Stomach (tissue), 19 donors: ENCODE measurements at places on chromosomes 5 and 9. TPM values are rescaled to one million over a fixed set of nuclear protein-coding genes. Genes with fewer than 3 reads are reported as not detected.

The GRM6 gene
- not detected for polyA plus RNA-seq

DNA sequence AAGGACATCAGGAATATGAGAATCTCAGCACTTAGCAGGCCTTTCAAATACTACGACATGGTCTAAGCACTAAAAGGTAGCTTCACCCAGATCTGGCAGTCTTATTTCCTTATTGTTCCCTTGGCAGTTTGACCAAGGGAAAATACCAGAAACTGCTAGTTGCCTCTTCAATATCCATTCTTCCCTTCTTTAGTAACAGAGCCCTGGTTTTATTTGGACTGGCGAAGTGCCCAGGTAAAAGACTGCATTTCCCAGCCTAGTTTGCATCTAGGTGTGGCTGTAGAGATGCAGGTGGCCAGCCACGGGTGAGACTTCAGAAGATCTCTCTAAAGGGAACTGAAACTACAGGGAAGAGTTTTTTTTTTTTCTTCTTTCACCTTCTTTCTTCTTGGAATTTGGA lies 21.6 kb downstream of the DMRT2 start:
- H3K36me3 ChIP-seq = no peaks in the 10 kb centered on the region
- peak; percentile 53 for DNase-seq
- no peak overlapping the region for H3K27ac ChIP-seq
- H3K4me3 ChIP-seq = no peak overlapping the region
- H3K27me3 ChIP-seq = no peaks in the 10 kb centered on the region

DNA sequence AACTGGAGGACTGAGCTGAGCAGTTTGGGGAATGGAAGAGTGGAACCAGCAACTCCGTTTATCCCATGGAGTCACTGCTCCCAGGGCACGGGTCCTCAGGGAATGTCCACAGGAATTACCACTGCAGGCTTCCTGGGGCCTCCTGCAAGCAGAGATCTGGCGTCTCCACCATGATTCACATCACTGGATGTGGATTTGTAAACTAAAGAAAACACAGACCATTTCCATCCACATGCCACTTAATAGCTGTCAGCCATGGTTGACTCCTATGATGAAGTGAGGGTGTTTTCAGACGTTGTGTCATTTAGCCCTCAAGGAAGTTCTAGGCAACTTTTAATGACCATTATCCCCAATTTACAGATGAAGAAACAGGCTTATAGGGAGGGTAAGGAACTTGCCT lies 30.2 kb downstream of the SNCAIP start:
- H3K27me3 ChIP-seq = no peaks in the 10 kb centered on the region
- no peaks in the 10 kb centered on the region for H3K4me1 ChIP-seq
- H3K27ac ChIP-seq = no peak overlapping the region
- no peak for DNase-seq
- H3K4me3 ChIP-seq = no peak overlapping the region

- peaks cover 40% of the 10 kb centered on the region for H3K4me1 ChIP-seq
- no peaks in the 10 kb centered on the region for H3K36me3 ChIP-seq
- no peak overlapping the region for H3K4me3 ChIP-seq
- H3K27me3 ChIP-seq = peaks cover 3% of the 10 kb centered on the region
- DNase-seq = no peak
- no peak overlapping the region for H3K27ac ChIP-seq
Measured at GRCh38 chr9:16729651-16730050, 140.8 kb downstream of the BNC2 start.

GRCh38 chr9:122900791-122901190 lies 4.4 kb downstream of the RC3H2 start:
- DNase-seq = no peak
- H3K27ac ChIP-seq = no peak overlapping the region

- H3K36me3 ChIP-seq = no peaks in the 10 kb centered on the region
- H3K27me3 ChIP-seq = no peaks in the 10 kb centered on the region
- no peak for DNase-seq
- H3K4me1 ChIP-seq = peaks cover 20% of the 10 kb centered on the region
- H3K4me3 ChIP-seq = no peak overlapping the region
Measured at GRCh38 chr5:122179701-122180100, 50.4 kb downstream of the ZNF474 start.

DNA sequence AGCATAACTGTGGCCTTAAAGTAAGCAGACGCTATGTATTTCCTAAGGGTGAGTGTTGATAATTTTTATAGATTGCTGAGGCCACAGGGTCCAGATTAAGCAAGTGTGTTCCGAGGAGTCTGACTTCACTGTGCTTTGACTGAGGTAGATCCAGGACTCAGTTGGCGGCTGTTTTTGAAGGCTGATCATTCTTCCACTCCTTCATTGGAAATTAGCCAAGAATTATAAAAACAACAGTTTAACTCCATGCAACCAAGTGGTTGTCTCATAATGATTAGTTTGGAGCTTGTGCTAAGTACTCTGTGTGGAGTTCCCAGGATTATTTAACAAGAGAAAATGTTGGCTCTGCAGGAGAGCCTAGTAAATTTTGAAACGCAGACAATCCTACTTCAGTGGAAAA lies 19.1 kb downstream of the IQGAP2 start:
- DNase-seq = no peak
- H3K27me3 ChIP-seq = no peaks in the 10 kb centered on the region
- H3K36me3 ChIP-seq = no peaks in the 10 kb centered on the region
- peaks cover 39% of the 10 kb centered on the region for H3K4me1 ChIP-seq
- H3K27ac ChIP-seq = no peak overlapping the region
- H3K4me3 ChIP-seq = no peak overlapping the region

GRCh38 chr9:135512904-135513303 lies 8.3 kb upstream of the LCN1 start:
- DNase-seq = no peak
- peaks cover 22% of the 10 kb centered on the region for H3K27me3 ChIP-seq
- no peaks in the 10 kb centered on the region for H3K36me3 ChIP-seq
- H3K27ac ChIP-seq = no peak overlapping the region
- H3K4me3 ChIP-seq = no peak overlapping the region

DNA sequence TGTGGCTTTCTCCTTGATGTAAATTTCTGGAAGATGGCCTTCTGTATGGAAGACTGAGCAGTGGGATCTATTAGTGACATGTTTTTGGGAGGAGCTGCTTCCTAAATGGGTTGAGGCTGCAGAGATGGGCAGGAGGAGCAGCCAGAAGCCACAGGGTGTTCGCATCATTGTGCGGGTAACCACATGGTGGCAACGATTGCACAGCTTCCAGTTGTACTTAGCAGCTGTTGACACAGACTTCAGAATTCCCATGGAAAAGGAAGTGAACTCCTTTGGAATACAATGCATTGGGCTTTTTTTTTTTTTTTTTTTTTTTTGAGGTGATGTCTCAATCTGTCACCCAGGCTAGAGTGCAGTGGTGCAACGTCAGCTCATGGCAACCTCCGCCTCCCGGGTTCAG lies 297.3 kb downstream of the NR3C1 start:
- H3K4me1 ChIP-seq = peaks cover 40% of the 10 kb centered on the region
- H3K27me3 ChIP-seq = no peaks in the 10 kb centered on the region
- no peaks in the 10 kb centered on the region for H3K36me3 ChIP-seq
- peak; percentile 39 for DNase-seq
- no peak overlapping the region for H3K4me3 ChIP-seq

GRCh38 chr5:2353871-2354440 lies 397.5 kb downstream of the IRX2 start:
- H3K36me3 ChIP-seq = no peaks in the 10 kb centered on the region
- no peak overlapping the region for H3K27ac ChIP-seq
- DNase-seq = no peak

- no peaks in the 10 kb centered on the region for H3K27me3 ChIP-seq
- no peaks in the 10 kb centered on the region for H3K4me1 ChIP-seq
- H3K4me3 ChIP-seq = no peak within 1 kb of the TSS
- H3K36me3 ChIP-seq = no peaks in the 10 kb centered on the region
- DNase-seq = no peak
Measured at GRCh38 chr9:33795281-33795680, at the start of gene PRSS3. TSS of gene PRSS3 (plus strand) at chr9:33795561. CDS start at chr9:33795574, 13 bp downstream.

- no peak for DNase-seq
- no peaks in the 10 kb centered on the region for H3K4me1 ChIP-seq
- no peak overlapping the region for H3K27ac ChIP-seq
- no peaks in the 10 kb centered on the region for H3K27me3 ChIP-seq
- no peaks in the 10 kb centered on the region for H3K36me3 ChIP-seq
Measured at GRCh38 chr5:152066784-152067183, 142.1 kb upstream of the GLRA1 start.
